ENCODE measurements at places on chromosomes 7 and 10. TPM values are rescaled to one million over a fixed set of nuclear protein-coding genes. Genes with fewer than 3 reads are reported as not detected.

The TAS2R39 gene
- total RNA-seq = not detected

The TAS2R3 gene
- 1.2 TPM for total RNA-seq

- ATAC-seq = no peak
Measured at GRCh38 chr10:63021225-63021624, 111.9 kb upstream of the NRBF2 start.

GRCh38 chr7:95690367-95690947 lies 81.9 kb upstream of the DYNC1I1 start:
- ATAC-seq = peak; percentile 72

GRCh38 chr7:51665045-51665780 lies 348.6 kb upstream of the COBL start:
- ATAC-seq = no peak

GRCh38 chr7:49852619-49853462 lies 79.4 kb downstream of the VWC2 start:
- peak; percentile 94 for ATAC-seq

DNA sequence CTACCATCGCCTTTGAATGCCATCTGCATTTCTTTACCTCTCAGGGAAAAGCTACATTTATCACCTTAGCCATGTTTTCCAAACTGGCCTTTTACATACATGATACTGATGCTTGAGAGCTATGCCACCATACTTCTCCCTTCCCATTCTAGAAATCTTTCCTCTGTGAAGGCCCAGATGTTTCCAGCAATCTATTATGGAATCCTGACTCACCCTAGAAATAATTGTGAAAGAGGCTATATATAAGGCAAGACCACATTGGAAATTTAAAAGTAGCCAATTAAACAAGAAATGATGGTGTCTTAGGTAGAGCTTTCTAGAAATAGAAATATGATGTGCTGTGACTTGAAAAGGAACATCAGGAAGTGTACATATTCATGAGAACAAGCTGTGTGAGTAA lies 389.7 kb downstream of the INHBA start:
- no peak for ATAC-seq

DNA sequence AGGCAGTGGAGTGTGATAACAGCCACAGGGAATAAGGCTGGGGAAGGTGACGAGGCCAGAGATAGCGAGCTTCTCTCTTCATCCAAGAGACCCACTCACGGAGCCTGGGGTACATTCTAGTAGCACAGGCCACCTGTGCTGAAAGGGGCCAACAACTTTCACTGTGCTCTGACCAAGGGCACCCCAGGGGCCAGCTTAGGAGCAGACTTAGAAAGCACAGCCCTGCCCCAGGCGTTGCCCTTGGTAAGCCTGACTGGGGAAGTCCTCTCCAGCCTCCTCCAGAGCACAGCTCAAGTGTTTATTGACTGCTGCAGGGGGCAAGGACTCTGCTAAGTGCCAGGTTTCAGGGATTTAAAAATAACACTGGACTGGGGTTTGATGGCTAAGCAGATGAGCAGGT lies 44.7 kb downstream of the EBF3 start:
- ATAC-seq = no peak

GRCh38 chr7:47837826-47838225 lies 110.4 kb downstream of the PKD1L1 start:
- ATAC-seq = no peak
